ENCODE measurements at places on chromosomes 5 and 9. TPM values are rescaled to one million over a fixed set of nuclear protein-coding genes. Genes with fewer than 3 reads are reported as not detected.

DNA sequence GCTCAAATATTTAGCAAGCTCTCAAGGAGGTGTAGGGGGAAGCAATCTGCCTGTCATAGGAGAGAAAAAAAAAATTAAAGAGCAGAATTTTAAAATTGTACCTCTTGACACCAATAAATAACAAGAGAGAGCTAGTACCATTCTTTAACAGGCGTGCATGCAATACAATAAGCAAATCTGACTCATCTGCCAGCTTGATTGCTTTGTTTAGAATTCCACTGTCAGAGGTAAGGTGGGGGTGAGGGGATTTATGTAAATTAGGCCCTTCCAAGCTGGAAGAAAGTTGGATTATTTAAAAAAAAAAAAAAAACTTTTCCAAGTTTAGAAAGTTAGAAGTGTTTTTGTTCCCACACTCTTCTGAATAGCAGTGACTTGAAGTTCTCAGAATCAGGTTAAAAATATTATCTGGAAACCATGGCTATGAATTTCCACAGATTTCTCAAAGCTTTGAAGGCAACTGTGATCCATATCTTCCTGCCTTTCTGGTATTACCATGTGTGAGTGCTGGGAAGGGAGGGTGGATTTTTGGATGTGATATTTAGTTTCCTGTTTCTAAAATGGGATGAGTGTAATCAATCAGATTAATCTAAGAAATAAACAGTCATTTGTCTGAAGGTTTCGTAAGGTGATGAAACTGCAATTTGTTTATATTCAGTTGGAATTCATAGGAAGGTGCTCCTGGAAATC lies 477.5 kb downstream of the TLE4 start:
- DNase-seq, result no peak

- DNase-seq, result peak; percentile 34
Measured at GRCh38 chr9:136051837-136052471, 43.1 kb downstream of the NACC2 start.

DNA sequence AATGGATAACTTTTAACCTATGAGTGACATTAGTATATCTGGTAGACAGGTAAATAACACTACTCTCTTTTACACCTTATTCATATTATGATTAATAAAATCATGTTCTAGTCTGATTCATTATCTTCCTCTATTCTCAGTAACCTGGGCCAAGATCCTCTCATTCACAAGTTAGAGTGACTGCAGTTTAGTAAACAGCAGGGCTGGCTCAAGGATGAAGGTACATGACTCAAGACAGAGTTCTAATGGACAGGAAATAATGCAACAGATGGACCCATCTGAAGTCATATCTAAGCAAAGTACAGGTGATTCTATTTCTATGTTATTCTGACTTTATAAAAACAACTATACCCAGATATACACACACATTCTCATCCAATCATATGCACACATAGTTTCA lies 582.5 kb upstream of the CDH18 start:
- DNase-seq, result no peak

DNA sequence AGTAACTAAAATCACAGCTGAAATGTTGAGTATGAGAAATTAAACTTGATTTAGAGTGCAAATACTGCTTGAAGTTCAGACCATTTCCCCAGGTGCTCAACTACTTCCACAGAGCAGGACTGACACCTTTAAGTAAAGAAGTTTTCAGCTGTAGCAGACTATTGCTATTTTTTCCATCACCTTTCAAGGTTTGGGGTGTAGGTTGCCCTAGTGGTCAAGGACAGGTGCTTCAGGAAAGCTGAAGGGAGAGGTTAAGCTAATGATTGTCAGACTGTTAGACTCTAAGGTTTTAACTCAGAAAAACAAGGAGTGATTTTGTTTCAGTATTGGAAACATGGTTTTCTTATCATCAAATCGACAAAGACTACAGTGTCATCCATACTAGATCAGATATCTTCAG lies 162.1 kb downstream of the CCDC192 start:
- no peak for DNase-seq

GRCh38 chr9:134328341-134328840 lies 2.1 kb downstream of the RXRA start:
- DNase-seq, result no peak

DNA sequence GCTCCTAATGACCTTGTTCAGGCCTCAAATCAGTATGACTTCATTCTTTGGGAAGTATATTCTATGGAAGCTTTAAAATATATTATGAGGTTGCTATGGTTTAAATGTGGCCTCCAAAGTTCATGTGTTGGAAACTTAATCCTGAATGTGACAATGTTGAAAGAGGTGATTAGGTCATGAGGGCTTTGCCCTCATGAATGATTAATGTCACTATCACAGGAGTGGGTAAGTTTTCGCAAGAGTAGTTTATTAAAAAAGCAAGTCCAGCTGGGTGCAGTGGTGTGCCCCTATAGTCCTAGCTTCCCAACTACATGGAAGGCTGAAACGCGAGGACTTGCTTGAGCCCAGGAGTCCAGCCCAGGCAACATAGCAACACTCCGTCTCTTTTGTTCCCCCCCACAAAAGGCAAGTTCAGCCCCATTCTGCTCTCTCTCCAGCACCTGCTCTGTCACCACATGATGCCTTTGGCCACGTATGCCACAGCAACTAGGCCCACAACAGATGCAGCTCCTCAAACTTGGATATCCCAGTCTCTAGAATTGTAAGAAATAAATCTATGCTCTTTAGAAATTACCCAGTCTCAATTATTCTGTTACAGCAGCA lies 105.3 kb downstream of the SIL1 start:
- no peak for DNase-seq

GRCh38 chr9:134010310-134011173 lies 14.7 kb upstream of the BRD3OS start:
- no peak for DNase-seq

DNA sequence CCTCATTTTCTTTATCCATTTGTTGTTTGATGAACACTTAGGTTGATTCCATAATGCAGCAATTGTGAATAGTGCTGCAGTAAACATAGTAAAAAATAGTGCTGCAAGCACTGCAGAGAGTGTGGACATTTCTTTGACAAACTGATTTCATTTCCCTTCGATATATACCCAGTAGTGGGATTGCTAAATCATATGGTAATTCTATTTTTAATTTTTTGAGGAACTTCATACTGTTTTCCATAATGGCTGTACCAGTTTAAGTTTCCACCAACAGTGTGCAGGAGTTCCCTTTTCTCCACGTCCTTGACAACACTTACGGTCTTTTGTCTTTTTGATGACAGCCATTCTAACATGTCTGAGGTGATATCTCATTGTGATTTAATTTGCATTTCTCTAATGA lies 138.2 kb upstream of the PLPPR1 start:
- DNase-seq, result no peak

DNA sequence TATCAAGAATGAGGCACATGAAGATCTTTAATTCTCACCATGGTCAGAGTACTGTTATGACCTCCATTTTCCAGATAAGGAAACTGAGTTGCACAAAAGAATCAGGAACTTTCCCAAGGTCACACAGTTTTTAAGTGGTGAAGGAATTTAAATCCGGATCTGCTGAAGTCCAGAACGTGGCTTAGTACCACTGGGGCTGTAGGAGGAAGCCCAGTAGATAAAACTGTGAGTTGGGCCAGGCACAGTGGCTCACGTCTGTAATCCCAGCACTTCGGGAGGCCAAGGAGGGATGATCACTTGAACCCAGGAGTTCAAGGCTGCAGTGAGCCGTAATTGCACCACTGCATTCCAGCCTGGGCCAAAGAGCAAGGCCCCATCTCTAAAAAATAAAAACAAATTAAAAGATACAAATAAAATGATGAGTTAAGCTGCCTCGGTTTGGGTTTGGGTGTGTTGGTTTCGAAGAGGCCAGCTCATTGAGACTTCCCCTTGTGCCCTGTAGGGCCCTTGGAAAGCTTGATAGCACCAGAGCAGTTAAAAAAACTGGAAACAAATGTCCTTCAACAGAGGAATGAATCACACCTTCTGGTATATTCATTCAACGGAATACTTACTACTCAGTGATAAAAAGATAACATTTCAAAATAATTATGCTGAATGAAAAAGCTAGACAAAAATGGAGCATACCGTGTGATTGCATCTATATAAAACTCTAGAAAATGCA lies 20.1 kb downstream of the ATOX1 start:
- no peak for DNase-seq

DNA sequence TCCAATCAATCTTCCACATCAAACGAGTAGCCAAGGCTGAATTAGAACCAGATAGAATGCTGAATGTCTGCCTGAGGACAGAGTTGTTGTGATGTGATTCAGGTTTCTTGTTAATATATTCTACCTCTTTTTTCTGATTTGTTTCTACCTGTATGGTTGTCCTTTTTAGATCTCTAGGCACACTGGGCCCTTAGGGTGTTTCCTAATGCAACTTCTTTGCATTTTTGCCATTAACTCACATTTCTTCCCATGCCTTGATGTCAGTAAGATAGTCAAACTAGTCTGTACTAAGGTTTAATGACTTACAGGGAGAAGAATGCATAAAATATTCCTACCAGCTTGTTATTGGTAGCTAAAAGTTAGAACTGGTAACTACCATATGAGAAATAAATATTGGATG lies 413.6 kb downstream of the CCDC171 start:
- no peak for DNase-seq

DNA sequence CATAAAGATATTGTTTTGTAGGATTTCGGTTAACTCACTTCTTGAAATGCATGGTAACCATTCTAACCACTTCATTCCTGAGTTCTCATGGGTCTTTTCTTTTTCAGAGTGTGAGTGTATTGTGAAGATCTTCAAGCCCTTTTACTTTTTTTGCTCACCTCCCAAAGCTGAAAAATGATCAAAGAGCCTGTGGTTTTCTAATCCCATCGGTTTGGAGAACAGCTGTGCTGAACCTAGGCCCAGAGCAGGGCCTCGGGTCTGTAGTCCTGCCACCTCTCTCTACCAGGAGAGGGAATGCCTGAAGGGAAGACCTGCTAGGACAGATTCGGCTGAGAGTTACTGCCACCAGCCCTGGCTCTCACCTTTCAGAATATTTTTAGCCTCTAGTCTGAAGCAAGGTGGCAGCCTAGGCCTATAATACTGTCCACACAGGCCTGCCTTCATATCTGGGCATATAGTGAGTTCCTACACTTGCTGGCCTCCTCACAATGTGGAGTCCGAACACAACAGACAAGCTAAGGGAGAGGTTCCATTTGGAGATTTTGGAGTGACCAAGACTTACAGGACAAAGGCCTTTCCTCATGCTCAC lies 13.8 kb downstream of the RGMB start:
- DNase-seq, result no peak

DNA sequence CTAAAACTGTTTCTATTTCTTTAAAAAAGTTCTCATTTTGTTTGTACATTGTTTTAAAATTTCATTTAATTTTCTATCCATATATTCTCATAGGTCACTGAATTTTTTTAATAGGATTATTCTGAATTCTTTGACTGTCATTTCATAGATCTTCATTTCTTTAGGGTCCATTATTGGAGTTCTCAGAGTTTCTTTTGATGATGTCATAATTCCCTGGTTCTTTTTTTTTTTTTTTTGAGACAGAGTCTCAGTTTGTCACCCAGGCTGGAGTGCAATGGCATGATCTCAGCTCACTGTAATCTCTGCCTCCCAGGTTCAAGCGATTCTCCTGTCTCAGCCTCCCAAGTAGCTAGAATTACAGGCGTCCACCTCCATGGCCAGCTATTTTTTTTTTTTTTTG lies 89.9 kb downstream of the DMRT2 start:
- DNase-seq, result no peak

DNA sequence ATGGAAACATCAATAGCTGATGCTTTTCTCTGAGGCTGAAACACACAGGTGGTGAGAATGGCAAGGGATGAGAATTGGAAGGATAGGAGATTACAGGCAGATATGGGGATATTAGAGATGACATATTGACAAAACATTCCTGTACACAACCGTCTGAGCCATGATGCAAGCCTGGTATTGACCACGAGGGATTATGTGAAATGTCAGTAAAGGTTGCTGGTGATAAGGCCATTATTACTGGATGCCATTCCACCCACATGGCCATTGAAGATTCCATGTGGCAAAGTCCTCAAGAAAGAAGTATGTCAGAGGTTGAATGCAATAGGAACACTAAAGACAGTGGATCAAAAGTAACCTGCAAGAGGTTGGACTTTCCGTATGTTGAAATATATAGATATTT lies 15.7 kb downstream of the GRAMD2B start:
- no peak for DNase-seq

DNA sequence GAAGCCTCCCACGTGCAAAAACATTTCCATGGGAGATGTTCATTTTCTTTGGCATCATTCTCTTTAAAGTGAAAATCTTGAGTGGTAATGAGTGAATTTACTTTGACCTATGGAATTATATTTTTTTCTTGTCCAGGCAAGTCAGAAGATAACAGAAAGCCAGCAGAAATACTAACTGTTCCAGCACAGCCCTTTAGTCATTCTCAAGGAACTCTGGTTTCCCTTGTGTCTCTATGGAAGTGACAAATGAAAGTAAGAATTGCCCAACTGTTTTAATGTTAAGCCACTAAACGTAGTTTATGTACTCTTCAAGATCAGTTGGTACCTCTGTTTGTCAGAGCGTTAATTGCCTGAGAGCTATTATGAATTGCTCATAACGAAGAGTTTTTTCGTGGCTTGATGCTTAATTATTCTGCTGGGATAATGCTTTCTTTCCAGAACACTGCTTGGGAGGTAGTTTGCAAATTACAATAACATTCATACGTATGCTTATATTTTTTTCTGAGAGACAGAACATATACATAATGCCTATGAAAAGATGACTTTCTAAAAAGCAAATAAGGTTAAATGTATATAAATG lies 84.5 kb upstream of the CER1 start:
- no peak for DNase-seq

DNA sequence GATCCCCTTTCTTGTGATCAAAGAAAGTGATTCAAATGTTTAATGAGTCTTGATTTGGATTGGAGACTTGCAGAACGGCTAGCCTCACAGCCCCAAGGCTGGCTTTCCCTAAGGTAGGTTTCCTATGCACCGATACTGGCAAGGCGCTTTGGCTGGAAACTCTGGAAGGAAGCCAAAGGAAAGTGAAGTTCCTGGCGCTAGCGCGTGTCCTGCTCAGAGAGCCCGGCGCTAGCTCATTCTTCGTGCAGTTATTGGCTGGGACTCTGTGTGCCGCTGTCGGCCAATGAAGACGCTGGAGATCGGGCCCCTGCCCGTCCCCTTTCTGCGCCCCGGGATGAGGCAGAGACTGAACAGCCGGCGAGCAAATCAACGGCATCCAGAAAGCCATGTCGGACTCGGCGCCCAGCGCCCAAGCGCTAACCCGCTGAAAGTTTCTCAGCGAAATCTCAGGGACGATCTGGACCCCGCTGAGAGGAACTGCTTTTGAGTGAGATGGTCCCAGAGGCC lies at the start of gene PCDHGC3:
Gene PCDHGC3, plus strand, starts transcription at position 342 of the 507 bp plus-strand sequence. Its CDS starts 151 bp downstream, at position 493.
- DNase-seq, result peak; percentile 97

MRPS27 gene
- 44.9 TPM for total RNA-seq

INSL4 gene
- total RNA-seq, result not detected

FREM1 gene
- total RNA-seq, result 2.7 TPM

RELL2 gene
- total RNA-seq, result 5.6 TPM

IFNA2 gene
- not detected for total RNA-seq

TNC gene
- total RNA-seq, result 18.7 TPM

ECM2 gene
- total RNA-seq, result 10.8 TPM

IL7R gene
- total RNA-seq, result 69.7 TPM

LCP2 gene
- 25.5 TPM for total RNA-seq

LPAR1 gene
- total RNA-seq, result 83.0 TPM

GARIN3 gene
- not detected for total RNA-seq
